ENCODE measurements at places on chromosomes 13 and 19.

- DNase-seq, result no peak
Measured at GRCh38 chr13:30664689-30665275, 47.1 kb downstream of the USPL1 start.

- no peak for DNase-seq
Measured at GRCh38 chr13:97496511-97496910, 62.5 kb downstream of the RAP2A start.

DNA sequence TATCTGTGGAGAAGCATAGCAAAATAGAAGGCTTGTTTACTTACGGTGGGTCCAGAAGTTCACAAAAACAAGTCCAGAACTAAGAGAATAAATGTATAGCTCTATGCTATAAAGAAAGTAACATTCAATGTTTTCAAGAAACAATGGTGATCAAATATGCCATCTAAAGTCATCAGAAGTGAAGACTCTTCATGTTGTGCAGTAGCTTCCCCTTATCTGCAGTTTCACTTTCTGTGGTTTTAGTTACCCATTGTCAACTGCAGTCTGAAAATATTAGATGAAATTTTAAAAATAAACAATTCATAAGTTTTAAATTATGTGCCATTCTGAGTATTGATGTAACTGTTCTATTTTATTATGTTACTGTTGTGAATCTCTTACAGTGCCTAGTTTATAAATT is 72.5 kb downstream of the EDNRB start:
- DNase-seq, result no peak

GRCh38 chr19:39525205-39525604 is 7.4 kb downstream of the EID2B start:
- DNase-seq, result no peak

DNA sequence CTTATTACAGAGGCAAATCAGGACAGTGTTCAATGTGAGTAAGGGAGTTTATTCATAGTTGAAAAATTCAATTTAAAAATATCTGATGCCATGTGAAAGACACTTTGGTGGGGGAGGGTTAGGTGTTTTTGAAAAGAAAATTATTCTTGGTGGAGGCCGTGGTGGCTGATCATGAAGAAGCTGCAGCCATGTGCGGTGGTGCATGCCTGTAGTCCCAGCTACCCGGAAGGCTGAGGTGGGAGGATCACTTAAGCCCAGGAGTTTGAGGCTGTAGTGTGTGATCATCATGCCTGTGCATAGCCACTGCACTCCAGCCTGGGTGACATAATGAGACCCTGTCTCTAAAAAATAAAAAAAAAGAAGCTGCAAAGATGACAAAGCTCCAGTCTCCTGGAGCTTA is 28.6 kb downstream of the WDFY2 start:
- DNase-seq, result no peak

DNA sequence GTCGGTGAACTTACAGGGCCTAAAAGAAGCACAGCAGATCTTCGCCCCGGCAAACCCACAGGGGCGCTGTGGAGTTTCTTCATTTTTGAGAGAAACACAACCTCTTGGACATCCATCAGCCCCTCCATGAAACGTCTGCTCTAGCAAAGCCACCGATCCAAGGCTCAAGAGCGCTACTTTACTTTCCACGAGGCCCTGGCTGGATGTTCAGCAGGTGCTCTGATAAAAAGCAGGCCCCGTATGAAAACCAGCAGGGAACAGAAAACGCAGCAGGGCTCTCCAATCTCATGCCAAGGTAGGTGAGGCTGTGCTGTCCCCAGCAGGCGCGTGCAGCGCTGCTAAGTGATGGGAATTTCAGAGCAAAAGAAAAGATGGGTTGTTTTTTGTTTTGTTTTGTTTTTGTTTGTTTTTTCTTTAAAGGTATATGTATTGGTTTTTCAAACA is 86.7 kb downstream of the IRS2 start:
- no peak for DNase-seq

DNA sequence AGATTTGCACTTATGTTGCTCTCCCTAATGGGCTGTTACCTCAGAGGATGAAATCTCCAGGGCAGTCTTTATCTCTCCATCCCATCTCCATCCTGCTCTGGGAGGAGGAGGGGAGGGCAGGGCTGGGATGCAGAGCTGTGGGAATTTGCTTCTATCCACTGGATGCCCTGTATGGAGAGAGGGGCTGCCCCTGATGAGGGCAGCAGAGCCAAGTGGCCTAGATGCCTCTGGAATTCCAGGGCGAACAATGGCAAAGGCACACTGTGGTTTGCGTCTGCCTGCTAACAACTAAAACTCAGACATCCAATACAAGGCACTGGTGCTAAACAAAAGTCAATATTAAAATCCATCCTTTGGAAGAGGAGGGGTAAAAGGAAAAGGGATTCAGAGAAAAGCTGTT is 165.1 kb downstream of the COG6 start:
- DNase-seq, result no peak

DNA sequence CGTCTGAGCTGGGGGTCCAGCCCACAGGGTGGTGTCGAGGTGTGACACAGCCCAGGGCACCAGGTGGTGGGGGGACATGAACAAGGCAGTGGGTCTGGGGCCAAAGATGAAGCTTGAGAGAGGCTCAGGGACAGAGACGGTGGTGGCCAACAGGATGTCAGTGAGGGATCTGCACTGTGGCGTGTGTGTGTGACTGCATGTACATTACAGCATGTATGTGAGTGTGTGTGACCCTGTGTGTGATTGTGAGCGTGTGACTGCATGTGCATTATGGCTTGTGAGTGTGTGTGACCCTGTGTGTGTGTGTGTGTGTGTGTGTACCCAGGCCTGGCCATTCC is 1.6 kb downstream of the ADAMTS10 start:
- no peak for DNase-seq

GRCh38 chr19:40302224-40303011 is 17.3 kb upstream of the AKT2 start:
- no peak for DNase-seq

DNA sequence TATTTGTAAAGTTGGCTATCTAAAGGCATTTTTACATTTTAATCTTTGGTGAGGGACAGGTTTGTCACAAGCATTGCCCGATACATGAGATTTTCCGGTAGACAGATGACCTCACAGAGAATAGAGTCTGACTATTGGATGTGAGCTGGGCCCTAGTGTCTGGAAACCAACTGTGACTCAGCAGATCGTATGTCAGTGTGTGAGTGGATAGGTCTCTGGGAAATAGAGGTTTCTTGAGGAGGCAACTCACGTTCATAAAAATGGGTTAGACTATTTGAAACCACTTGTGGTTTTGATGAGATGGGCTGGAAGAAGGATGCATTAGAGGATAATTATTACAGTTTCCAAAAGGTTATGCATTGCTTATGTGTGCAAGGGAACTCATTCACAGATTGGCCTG is 19.2 kb downstream of the HS6ST3 start:
- DNase-seq, result no peak

DNA sequence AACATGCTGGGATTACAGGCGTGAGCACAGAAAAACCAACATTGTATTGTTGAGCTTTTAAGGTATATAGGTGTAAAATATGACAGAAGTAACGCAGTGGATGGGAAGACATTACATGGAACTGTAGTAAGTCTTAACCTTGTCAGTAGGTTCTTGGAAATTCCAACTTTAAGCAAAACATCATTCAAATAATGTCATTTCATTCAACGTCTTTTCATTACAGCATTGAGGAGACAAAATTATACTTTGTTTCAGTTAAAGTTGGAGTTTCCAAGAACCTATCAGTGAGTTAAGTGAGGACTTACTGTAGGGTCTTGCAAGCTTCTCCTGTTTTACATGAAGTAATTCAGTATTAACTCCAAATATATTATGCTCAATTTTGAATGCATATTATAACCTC is 27.0 kb upstream of the GPR183 start:
- DNase-seq, result no peak

DNA sequence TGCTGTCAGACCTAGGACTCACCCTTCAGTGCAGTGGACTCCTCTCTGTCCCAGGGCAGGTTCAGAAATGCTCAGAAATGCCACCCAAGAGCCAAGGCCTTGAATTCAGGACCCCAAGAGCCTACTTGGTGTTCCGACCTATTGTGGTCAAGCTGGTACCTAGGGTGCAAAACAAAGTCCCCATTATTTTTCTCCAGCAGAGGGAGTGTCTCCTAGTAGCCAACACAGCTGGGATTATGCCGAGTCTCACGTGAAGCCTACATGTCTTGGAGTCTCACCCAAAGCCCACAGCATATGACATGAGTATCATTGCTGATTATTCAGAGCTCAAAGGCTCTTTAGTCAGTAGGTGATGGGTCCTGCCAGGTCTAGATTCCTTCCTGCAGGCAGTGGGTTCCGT is 671.1 kb upstream of the SPRY2 start:
- no peak for DNase-seq

GRCh38 chr19:14072535-14073260 is at the start of gene MISP3:
MISP3 (plus strand) TSS chr19:14072786; CDS start chr19:14073310, 524 bp downstream.
- DNase-seq, result no peak

- peak; percentile 15 for DNase-seq
Measured at GRCh38 chr13:35889560-35889959, 241.6 kb downstream of the DCLK1 start.

DNA sequence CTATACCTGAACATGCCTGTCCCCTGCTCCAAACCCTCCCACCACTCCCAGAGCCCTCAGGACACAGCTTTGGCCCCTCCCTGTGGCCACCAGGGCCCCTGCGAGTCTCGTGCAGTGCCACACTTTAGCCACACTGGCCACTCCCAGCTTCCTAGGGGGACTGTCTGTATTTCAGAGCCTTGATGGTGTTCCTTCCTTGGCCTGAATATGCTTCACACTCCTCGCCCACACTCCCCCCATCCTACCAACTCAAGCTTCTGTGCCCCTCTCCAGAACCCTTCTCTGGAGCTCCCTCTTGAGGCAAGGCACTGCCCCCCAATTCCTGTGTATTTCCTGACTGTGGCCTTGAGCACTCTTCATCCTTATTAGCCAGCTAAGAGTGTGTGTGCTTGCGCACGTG is 80.2 kb downstream of the DPF1 start:
- no peak for DNase-seq

DNA sequence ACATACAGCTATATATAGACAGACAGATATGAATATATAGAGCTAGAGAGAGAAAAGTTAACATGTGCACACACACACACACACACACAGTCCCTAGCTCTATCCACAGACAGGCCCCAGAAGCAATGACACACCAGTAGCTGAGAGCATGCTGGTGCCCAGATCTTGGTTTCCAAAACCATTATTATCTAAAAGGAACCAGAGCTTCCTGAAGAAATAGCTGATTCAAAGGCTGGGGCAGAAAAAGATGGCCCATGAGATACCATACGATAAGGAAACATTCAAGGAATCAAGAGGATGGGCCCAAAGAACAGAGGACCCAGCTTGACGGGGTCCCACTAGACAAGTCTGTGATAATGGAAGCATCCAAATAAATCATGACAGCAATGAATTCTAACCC is 53.4 kb downstream of the ABCC4 start:
- DNase-seq, result no peak

DNA sequence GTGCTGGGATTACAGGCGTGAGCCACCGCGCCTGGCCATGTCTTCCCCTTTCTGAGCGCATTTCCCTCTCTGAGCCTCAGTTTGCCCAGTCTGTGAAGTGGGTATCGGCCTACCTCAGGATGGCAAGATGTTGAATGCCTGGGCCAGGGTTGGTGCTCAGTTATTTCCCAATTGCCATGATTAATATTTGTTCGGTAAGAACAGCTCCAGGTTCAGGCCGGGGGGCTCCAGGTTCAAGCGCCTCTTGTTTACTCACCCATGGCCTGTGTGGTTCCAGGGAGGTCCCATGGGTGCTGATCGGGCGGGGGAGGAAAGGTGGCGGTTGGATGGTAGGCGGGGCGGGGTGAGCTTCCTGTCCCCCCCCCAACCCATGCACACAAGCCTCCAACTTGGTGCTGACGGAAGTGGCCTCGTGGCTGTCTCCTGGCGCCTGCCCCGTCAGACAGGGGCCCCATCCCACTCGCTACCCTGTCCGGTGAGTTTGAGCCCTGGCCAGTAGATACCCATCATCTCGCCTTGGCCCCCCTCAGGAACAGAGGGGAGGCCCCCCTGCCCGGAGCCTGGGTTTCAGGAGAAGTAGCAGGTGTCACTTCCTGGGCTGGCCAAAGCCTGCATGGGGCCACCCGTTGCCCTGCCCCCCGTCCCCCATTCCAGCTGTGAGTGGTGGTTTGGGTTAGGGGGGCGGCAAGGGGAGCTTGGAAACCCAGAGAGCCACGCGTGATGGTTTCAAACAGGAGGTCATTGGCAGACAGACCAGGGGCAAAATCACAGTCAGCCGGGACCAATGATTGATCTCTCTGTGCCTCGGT is at the start of gene FCHO1:
Gene FCHO1 (plus strand): TSS at position 375 of the 809 bp plus-strand sequence. CDS start 3,688 bp downstream, outside the sequence.
- no peak for DNase-seq

DNA sequence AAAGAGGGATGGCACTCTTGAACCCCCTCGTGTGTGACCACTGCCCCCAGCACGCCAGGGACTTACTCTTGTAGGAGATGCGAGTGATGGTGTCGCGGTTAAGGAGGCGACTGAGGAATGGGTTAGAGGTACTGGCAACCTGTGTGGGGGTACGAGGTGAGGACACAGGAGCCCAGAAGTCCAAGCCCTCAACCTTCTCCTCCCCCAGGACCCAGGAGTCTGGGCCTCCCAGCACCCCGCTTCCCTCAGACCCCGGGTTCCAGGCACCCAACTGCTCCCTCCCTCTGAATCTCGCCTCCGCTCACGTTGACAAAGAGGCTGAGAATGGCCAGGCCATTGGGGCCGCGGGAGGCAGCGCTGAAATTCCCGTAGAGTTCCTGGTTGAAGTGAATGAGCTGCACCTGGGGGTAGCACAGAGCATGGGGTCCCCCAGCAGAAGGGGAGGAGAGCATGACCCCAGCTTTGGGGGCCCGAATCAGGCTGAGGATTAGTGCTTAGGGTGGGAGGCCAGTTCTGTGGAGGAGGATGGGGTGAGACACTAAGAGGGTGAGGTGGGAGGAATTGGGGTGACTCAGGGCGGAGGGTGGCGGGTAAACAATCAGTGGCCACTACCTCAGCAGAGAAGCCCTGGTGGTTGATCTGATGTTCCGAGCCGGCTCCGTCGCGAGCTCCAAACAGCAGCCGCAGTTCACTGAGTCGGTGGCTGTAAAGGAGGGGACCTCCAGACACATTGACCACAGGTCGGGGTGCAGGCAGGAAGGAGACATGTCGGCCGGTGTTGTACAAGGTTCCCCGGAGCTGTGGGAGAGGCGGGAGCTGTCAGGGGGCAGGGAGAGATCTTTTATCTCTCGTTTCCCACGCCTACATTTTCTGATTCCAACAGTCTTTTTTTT is 2.5 kb upstream of the DBP start:
- DNase-seq, result no peak

DNA sequence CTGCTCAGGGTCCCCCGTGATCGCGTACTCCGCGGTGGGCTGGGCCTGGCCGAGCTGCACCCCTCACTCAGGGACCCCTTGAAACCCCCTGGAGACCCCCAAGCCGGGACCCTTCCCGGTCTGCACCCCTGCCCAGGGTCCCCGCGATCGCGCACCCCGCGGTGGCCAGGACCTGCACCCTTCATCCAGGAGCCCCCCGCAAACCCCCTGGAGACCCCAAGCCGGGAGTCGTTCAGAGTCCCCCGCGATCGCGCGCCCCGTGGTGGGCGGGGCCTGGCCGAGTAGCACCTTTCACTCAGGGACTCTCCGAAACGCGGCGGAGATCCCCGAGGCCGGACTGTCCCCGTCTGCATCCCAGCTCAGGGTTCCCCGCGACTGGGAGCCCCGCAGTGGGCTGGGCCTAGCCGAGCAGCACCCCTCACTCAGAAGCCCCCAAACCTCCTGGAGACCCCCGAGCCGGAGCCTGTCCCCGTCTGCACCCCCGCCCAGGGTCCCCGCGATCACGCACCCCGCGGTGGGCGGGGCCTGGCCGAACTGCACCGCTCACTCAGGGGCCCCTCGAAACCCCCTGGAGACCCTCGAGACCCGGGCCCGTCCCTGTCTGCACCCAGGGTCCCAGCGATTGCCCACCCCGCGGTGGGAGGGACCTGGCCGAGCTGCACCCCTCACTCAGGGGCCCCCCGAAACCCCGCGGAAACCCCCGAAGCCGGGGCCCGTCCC is 748 bp downstream of the LMNB2 start:
- DNase-seq, result no peak
